ENCODE measurements at places on chromosomes 2 and 18. TPM values are rescaled to one million over a fixed set of nuclear protein-coding genes. Genes with fewer than 3 reads are reported as not detected.

DNA sequence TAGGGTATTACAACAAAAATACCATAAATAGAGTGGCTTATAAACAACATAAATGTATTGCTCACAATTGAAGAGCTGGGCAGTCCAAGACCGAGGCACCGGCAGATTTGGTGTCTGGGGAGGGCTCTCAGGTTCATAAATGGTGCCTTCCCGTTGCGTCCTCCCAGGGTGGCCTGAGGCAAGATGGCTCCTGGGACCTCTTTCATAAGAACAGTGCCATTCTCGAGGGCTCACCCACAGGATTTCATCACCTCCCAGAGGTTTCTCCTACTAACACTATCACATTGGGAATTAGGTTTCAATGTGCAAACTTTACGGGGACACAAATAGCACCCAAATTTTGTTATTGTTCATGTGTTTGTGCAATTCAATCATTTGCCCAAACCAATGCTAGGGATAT lies 793.5 kb upstream of the HS6ST1 start:
- DNase-seq = no peak

GRCh38 chr2:205524656-205525055 lies 157.6 kb upstream of the NRP2 start:
- DNase-seq = no peak

- DNase-seq = no peak
Measured at GRCh38 chr18:49094136-49094535, 143.4 kb upstream of the SMAD7 start.

- no peak for DNase-seq
Measured at GRCh38 chr2:169983506-169983905, 156.3 kb downstream of the UBR3 start.

The ADI1 gene
- total RNA-seq = 41.8 TPM

The IMPA2 gene
- 58.8 TPM for total RNA-seq

The FSHR gene
- 0.74 TPM for total RNA-seq
